ENCODE measurements at places on chromosomes 11 and 22.

DNA sequence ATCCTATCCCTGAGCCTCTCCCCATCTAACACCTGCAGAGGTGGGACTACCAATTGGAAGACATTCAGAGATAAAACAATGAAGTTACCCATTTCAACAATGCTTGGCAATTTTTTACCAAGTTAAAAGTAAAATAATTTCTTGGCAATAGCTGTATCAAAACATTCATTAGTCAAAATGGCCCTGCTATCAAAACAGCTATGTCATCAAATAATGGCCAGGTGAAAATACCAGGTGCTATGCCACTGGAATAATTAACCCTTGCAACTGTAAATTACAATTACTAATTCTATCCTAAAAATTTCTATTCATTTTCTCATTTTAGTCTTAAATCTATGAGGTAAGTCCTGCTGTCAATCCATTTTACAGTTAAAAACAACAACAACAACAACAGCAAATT, 43.3 kb downstream of the NOX4 start:
- no peak for DNase-seq

DNA sequence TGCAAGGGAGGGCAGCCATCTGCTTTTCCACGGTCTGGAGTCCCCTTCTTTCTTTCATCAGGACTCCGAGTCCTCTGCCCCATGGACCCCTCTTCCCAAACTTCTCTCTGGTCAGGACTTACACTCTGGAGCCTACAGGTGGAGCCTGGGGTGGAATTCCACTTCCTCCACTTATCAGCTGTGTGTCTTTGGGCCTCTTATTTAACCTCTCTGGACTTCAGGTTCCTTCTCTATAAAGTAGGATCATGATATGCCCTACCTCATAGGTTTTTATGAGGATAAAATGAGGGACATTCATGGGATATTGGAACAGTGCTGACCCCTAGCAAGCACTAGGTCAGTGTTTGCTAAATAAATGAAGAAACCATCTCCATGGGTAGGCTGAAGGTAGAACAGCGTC, 1.7 kb downstream of the LINC01488 start:
- no peak for DNase-seq

DNA sequence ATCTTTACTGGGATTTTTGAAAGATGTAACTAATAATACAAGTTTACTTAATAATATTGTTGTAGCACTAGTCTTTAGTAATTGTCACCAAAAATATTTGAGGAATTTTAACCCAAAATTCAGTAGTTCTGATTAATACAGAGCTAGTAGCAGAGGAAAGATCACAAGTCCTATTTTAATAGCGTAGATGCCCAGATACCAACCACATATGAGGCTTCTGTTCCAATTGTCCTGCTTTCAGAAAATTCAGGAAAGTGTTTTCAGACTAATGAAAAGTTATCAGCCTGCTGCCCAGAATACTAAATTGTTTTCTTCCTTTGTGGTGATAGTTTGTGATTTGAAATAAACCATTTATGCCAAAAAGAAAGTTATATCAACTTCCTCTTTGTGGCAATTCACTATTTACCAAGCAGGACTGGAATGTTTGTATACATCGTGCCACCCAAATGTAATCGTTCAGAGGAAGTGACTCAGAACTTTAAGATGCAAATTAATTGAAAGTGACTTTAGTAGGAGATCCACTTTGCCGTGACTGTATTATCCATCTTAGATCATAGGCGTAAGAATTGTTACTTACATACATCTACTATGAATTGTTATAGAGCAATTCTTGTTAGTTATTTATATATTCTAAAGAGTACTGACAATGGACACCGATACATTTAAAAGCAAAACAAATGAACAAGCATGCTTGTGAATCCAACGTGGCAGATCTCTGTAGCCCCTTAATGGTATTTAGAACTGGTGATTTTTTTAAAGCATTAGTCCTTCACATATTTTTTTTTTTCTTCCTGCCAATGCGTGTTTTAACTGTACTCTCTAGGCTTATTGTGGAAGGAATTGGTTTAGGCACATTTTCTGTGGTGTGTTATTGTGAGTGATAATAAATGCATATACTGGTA, 231.0 kb downstream of the DDX10 start:
- DNase-seq = no peak

- DNase-seq = no peak
Measured at GRCh38 chr22:22974795-22975580, 87.4 kb downstream of the IGLL5 start.

DNA sequence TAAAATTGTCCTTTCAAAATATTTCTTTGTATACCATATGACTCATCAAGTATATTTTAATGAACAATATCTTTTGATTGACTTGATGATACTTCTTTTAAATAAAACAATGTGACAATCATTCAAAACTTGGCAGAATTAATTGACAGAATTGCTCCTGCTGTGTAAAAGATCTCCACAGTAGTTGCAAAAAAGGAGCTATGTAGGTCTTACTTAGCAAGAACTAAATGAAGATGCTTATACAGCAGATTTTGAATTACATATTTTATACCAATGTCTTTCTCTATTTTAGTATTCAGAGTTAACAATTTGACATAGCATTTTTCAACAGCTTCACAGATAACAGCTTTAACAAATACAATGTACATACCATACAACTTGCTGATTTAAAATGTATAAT, 144.9 kb downstream of the DYNC2H1 start:
- no peak for DNase-seq

DNA sequence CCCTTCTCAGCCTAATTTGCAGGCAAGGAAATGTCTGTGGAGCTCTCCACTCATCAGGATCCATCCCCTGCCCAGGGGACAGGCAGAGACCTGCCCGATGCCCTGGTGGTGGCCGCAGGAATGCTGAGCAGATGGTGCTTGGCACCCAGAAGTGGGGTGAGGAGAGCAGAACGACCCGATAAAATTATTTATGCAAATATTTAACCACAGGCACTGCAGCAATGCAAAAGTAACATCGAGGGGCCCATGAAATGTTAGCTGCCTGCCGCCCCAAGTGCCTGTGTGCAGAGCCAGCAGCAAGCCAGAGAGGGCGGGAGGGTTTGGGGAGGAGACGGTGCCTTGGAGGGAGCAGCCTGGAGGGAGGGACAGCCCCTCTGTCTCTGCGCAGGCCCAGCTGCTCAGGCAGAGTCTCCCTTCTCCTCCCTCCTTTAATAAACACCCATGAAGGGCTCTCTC, 205.5 kb downstream of the CTTN start:
- no peak for DNase-seq

- DNase-seq = no peak
Measured at GRCh38 chr22:29877620-29878019, 5.4 kb upstream of the MTMR3 start.

GRCh38 chr22:24753914-24754313, 20.6 kb downstream of the PIWIL3 start:
- DNase-seq = no peak

DNA sequence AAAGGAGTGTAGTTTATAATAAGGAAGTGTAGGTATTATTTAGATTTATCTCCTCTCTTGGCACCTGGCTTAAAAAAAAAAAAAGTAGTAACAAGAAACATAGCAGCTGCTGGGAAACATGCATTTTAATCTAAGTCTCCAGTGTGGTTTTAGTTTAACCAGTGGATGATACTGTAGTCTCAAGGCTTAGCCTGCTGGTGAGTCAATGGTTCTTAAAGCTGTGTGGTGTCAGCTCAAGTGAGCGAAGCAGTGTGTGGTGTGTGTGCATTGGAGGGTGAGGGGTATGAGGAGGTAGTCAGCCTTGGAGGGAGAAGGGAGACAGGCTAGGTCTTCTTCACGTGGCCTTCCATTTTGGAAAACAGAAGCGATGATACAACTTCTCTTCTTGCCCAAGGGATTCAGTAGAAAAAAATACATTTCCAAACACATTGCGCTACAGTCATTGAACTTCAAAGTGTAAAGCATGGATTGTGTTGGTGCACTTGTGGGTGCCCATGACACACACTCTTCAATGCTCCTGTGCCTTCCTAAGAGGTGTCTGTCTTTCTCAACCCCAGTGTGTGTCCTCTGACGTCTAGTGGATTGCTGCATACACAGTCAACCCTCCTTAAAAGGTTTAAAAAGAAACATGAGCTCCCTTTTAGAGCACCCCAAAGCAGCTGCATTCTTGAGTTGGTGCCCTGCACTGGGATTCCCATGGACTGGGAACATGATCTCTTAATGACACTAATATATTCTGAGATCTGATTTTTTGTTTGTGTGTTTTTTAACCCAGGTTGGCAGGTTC, 40.1 kb downstream of the ZBTB16 start:
- no peak for DNase-seq

DNA sequence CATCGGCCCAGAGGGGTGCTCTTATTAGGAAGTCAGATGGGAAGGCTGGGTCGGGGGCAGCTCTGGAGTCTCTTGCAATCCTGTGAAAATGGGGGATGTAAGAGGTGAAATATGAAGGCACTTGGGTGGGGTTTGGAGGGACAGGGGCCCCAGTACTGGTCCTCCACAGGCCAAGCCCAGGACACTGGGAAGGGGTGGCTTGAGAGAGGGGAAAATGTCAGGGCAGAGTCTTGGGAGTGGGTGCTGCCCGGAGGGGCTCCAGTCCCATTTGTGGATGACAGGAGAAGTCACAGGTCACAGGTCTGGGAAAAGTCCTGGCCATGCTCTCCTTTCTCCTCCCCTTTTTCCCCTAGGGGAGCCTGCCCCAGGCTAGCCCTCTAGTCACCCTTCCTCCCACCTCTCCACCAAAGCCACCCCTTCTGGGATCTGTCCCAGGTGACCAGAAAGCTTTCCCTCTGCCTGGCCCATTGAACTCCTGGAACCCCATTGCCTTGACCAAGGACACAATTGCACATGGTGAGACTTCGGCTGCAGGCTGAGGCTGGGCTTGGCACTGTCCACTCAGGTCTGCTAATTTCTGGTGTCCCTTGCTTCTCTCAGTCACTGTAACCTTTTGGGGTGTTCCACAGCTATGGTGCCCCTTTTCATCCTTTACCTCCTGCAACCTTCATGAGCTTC, 1465.0 kb downstream of the TBC1D22A start:
- DNase-seq = no peak

DNA sequence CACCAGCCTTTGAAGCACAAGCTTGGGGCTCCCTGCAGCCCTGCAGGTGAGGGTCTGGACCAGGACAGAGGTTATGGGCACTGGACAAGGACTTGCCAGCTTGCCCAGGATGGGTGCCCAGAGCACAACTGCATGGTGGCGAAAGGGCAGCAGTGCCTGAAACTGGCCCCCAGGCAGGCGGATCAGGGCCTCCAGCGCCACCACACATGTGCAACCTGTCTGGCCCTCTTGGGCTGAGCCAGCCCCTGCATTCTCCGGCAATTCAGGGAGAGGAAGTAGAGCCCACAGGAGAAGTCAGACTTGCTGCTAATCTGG, 18.8 kb downstream of the MB start:
- no peak for DNase-seq

DNA sequence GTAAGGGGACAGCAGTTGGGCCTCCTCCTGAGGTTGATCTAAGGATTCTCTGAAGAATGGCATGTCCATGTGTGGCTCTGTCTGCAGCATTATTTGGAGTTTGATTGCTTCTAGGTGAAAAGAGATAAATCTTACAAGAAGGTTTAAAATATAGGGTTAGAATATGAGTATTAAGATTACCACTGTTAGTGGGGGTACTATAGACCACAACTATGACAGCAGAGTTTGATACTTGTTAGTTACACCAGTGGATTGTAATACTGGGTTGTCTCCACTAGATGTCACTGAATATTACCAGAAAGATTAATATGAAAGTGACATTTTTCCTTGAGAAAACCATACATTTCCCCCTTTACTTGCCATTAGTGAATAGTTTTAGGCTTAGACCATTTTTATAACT, 47.9 kb downstream of the ZNF280B start:
- no peak for DNase-seq

DNA sequence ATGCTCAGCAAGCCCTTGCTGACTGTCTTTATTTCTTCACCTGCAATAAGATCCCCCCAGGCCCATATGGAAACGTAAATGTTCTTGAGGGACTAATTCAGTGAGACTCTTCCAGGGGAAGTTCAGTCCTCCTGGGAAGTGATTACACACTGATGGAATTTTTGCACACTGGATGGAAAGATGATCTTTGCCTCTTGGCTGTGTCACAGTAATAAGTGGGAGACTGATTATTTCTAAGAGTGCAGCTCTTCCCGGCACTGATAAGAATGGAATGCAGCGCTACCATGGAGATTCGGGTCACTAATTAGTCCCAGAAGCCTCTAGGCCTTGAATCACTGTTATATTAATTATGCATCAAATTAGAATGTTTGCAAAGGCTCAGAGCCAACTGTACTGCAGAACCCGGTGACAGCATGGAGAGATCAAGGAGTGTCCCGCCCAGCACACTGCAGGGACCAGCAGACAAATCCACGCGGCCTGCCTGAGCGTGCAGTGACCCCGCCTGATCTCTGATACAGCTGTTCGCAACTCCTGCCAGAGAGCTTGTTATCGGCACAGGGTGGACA, 178.3 kb downstream of the SNX19 start:
- DNase-seq = no peak

DNA sequence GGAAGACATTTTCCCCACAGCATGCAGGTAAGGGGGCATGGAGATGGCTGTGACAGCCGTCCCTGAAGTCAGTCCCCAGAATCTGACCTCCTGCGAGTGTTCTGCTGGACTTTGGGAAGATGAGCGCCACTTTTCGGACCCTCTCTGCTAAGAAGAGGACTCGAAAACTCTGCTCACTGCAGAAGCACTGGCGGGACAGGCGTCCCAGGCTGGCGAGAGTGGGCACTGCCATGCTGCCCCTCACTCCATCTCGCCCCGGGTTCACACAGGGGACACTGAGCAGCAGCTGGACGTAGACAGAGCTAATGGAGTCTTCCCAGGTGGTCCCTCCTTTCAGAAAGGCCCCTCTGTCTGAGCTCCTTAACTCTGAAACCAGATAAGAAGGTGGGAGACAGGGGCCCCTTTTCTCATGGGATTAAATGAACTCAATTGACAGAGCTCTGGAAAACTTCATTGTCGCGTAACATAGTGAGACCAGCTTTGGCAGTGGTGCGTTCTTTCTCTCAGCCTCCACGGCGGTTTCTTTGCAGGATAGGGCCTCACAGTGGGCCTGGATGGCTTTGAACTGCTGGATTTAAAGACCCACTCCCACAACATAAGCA, 4.8 kb downstream of the ADAMTS8 start:
- DNase-seq = no peak

- DNase-seq = no peak
Measured at GRCh38 chr11:44633641-44634040, 68.2 kb downstream of the CD82 start.

DNA sequence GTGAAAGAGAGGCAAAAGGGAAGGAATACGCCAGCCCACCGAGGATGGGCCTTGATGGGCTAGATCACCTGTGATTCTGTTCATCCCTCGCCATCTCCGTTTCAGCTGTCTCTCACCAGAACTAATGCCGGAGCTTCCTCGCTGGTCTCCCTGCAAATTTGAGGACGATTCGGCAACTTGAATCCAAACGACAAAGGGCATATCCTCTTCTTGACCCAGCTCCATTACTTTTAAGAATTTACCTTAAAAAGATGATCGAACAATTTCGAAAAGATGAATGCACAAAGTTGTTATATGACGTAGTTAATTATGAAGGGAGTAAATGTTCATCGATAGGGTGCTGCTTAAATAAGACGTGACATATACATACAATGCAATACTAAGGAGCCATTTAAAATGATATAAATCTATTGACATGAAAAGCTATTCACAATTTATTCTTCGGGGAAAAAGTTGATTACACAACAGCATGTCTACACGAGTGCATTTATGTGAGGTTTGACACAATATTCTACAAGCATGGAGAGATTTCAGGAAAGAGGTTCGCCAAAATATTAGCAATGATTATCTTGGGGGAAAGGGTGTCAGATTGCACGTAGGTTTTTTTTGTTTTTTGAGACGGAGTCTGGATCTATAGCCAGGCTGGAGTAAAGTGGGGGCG, 937 bp upstream of the FAM168A start:
- DNase-seq = no peak
